ENCODE measurements at places on chromosomes 5 and 9.

DNA sequence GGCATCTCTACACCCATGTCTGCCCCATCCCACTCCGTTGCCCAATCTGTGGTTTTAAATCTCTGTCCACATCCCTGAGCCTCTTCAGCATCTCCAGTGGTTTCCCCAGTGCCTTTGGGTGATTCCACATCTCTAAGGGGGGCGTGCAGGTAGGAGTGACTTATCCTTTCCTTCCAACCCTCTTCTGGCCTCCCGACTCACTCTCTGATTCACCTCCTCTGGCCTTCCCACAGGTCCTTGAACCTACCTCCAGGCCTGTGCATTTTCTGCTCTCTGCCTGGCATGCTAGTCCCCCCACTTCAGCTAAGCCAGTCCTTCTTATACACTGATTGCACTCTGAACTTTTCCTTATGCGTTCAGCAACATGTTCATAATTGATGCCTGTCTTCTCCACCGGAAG, 99.0 kb downstream of the RALGPS1 start:
- no peak for DNase-seq

DNA sequence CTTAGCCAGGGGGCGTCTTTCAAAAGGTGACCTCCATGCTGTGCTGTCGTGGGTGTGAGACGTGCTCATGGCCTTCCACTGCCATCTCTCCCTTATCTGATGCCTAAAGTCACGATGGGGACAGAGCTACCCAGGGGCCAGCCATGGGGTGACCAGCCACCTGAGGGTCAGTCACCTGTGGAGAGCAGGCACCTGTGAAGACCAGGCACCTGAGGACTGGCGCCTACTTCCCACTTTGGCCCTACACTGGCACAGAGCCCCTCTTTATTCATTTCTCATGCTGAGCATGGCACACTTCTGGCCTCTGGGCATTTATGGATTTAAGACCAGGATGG, 6.4 kb upstream of the EXOC3 start:
- no peak for DNase-seq

GRCh38 chr9:108184941-108185340, 670.8 kb downstream of the ACTL7B start:
- DNase-seq, result peak; percentile 77

DNA sequence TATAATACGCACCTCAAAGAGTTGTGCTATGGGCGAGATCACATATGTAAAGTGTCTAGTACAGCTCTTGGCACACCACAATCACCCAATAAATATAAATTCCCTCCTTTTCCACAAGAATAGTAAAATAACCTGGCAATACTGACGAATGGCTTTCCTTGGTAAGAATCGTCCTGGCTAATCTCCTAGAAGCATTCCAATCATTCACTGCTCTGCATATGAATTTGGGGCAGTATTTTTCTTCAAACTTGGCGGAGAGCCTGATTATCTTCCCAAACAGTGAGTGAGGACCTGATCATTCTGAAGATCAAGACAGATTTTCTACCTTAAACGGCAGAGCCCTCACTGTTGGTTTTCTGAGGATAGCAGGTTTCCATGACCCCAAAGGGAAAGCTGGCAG, 96.0 kb downstream of the TMEM215 start:
- no peak for DNase-seq

- DNase-seq, result peak; percentile 24
Measured at GRCh38 chr5:56314529-56314928, 81.4 kb upstream of the ANKRD55 start.

GRCh38 chr5:143383988-143384387, 19.5 kb downstream of the NR3C1 start:
- no peak for DNase-seq

GRCh38 chr9:93086447-93087224, 9.4 kb upstream of the CARD19 start:
- DNase-seq, result no peak

GRCh38 chr5:142082182-142082781, 26.3 kb upstream of the NDFIP1 start:
- no peak for DNase-seq

DNA sequence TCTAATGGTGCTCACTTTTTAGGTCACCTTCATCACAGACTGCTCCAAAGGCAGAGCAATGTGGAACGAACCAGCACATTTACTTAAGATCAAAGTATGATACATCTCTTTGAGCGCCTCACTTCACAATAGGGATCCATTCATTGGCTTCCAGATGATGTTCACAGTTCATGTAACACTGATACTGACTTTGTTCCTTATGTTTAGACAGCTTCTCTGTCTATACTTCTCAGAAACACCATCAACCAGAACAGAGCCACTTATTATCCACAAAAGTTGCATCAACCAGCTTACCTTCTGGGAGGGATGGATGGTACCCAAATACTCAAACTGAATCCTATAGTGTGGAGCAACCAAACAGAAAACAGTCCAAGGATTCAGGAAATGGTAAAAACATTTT, 4.6 kb downstream of the PTAR1 start:
- DNase-seq, result no peak

DNA sequence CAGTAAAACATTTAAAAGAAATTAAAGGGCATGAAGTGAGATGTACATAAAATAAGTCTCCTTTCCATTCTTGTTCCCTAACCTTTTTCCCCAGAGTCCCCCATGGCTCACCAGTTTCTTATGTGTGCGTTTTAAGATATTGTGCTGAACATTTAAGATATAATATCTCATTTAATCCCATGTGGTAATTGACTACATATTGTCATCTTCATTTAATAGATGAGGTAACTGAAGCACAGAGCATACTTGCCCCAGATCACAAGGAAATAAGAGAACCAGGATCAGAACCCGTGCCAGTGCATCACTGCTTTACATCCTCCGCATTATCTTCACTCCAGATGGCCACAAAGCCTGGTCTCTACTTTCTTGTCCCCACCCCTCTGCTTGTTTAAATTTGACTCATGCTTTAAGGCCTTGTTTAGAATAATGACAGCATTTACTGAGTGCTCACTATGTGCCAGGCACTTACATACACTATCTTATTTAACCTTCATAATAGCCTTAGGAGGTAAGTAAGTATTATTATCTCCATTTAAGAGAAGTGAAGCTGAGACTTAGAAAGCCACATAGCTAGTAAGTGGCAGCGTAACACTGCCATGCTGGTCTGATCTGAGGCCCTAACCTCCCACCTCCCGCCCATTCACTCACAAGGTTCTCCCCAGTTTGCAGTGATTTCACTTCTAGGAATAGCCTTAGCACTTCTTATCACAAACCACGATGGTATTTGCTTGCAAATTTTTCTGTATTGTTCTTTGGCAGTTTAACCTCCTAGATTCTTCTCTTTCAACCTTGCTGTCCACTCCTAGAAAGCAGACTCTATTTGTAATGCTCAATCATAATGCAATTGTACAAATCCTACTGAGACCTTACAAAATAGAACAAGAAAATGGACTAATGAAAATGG, 78.4 kb upstream of the IL6ST start:
- no peak for DNase-seq

- peak; percentile 14 for DNase-seq
Measured at GRCh38 chr9:100397529-100398266, 29.2 kb upstream of the MSANTD3 start.

DNA sequence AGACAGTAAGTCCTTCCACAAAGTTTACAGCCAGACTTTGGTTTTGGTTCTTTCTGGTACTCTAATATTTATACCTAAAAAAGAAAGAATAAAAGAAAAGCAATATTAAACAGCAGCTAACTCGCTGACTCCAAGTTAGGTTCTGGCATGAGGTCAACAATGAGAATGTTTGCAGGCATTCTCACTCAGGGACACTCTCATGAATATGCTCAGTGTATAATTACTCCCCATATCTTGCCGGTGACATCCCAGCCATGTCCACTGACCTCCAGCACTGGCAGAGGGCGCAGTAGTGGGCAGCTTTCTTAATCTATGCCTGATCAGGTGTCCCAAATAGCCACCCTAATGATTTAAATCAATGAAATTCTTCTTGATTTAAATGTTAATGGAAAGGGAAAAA, 151.5 kb downstream of the BNC2 start:
- DNase-seq, result no peak

DNA sequence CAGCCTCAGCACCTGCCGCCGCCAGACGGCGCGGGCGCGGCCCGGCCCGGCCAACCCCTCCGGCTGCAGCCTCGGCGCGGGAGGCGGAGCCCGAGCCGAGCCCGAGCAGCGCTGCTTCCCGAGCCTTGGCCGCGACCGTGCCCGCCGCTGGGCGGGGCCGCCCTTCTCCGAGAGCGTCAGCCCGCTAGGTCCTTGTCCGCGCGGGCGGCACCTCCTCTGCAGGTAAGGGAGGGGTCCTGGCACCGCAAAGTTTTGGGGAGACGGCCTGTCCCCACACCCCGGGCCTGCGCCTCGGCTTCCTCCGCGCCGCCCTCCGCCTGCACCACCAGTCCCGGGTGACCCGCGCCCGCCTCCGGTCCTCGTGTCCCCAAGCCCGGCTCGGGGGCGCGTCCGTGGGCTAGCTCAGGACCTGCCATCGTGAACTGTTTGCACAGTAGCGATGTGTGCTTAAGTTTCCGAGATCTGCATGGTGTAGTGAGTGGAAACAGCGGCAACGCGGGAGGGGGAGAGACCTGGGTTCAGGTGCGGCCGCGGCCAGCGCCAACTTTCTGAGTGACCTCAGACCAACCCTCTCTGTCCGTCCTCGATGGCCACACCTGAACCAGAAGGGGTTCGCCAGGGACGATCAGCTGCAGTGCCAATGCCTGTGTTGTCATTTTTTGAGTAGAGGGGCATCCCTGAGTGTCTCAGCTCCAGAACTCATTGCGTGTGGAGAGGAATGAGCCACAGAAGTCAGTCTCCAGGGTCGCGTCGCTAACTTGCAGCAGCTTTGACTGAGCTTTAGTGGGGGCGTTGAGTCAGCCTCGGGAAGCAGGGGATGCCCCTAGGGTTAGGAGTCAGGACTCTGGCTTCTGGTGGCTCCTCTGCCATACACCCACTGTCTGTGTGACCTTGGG, at the start of gene FRMPD1:
TSS of gene FRMPD1 (plus strand) at position 82 of the 896 bp plus-strand sequence. CDS start 41,688 bp downstream, outside the sequence.
- peak; percentile 35 for DNase-seq

DNA sequence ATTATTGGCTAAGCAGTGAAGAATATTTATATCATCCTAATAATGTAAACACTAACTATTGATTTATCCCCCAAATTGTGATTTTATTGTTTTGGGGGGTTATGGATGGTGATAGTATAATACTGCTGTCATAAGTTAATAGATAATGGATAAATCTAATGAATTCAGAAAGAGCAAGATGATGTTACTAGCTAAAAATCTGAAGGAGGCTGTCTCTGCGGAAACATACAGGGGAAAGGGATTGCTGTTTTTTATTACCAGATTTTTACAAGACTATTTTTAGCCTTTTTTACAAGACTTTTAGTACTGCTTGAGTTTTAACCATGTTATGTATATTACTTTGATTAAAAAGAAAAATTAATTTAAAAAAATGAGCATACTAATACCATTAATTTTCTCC, 5.3 kb upstream of the ABL1 start:
- no peak for DNase-seq

DNA sequence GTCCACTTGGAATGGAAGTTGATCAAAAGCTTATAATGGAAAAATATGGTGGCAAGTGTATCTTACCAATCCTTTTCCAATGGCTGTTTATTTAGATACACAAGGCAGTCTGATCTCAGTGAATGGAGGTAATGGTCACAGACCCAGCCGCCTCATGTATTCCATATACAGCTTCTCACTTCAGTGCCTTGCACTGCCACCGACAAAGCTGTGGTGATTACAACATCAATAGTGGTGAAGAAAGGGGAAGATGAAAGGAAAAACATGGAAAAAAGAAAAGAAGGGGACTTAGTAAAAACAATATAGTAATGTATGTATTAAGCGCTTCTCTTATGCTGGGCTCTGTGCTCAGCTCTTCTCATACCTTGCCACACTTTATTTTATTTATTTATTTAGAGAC, 297.3 kb upstream of the RASA1 start:
- no peak for DNase-seq
